ENCODE measurements at places on chromosomes 6 and 20. TPM values are rescaled to one million over a fixed set of nuclear protein-coding genes. Genes with fewer than 3 reads are reported as not detected.

GRCh38 chr6:26309731-26310142, 55.3 kb upstream of the BTN3A2 start:
- DNase-seq, result no peak

GRCh38 chr20:46963758-46964617, 69.3 kb downstream of the EYA2 start:
- DNase-seq, result no peak

DNA sequence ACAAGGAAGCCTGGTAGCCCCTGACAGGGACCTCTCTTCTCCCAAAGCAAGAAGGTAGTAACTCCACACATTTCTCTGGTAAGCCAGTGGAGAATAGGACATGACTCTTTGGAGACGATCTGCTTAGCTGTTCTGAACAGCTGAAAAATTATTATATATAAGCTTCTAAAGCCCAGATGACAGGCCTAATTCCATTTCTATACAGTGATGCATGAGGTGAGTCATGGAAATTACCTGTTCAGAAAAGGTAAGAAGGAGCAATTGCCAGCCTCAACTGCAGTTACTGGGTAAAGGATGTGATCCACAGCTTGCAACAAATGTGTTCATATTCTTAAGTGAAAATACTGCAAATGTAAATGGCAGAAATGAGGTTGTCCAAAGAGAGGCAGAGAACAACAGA, 54.0 kb downstream of the PREP start:
- no peak for DNase-seq

DNA sequence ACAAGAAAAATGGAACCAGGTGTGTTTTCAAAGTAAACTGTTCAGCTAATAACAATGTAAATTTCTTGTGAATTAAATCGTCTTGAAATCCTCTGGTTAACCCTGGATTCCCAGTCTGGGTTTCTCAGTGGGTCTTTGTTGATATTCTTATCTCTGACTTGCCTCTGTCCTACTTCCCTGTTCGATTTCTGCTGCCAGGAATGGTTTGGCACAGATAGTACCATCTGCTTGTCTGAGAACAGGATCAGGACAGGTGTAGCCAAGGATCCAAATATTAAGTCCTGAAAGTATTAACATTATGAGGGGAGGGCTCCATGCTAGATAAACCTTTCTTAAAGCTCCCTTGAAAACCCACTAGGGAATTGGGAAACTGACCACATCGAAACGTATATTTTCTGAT, 30.1 kb downstream of the ARFGEF2 start:
- no peak for DNase-seq

- no peak for DNase-seq
Observed at GRCh38 chr6:145042559-145042958, 692.8 kb downstream of the EPM2A start.

GRCh38 chr20:13302647-13303450, 81.8 kb downstream of the ISM1 start:
- DNase-seq, result no peak

DNA sequence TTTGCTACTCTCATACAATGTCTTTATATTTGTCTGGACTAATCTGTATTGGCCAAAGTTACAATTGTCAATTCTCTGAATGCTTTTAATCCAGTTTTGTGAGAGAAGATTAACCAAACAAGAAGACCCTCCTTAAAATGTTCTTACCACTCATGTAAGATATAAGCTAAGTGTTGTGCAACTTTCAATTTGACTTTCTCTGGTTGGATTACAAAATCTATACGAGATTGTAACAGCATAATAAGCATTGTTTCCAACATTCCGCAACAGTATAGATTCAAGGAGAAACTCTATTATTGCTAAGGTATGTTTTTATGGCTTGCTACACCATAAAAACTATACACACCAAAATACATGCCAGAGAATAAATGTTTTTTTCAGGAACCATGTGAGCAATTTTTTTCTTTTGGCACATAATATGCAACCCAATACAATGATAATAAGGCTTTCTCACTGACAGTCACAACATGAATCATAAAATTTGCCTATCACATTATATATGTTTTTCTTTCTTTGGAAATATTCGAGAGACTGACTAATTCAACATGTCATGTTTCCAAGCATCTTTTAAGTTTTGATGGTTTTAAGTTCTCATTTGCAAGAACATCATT, 12.2 kb upstream of the TRPC4AP start:
- DNase-seq, result no peak

DNA sequence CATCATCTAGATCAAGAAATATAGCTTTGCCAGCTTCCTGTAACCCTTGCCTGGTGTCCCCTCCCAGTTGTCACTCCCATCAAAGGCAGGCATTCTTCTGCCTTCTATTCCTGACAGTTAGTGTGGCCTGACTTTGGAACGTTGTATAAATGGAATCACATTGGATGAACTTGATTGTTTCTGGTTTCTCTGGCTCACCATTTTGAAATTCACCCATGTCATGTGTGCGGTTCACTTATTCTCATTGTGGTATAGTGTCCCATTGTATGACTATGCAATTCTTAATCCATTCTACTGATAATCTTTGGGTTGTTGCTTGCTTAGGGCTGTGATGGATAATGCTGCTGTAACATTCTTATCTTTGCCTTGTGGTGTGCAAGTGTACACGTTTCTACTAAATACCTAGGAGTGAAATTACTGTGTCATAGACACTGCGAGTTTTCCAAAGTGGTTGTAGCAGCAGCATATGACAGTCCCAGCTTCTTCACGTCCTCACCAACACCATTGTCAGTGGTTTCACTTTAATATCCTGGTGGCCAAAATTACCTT, 73.2 kb downstream of the VEGFA start:
- no peak for DNase-seq

The AFDN gene
- polyA plus RNA-seq, result 45.7 TPM

The C20orf202 gene
- polyA plus RNA-seq, result 0.39 TPM

The SFTA2 gene
- not detected for polyA plus RNA-seq

The IP6K3 gene
- polyA plus RNA-seq, result 33.1 TPM

The TGM3 gene
- polyA plus RNA-seq, result 0.25 TPM
